T-helper 2 cell treated with Interferon-gamma antibody and Interleukin-4, amounts not matched to agents 5 μg/mL and 100 μg/mL, for 36 hours (primary cell): ENCODE measurements at places on chromosomes 2 and 18.

GRCh38 chr2:240437551-240437860 is 2.0 kb downstream of the GPC1 start:
- DNase-seq: no peak

DNA sequence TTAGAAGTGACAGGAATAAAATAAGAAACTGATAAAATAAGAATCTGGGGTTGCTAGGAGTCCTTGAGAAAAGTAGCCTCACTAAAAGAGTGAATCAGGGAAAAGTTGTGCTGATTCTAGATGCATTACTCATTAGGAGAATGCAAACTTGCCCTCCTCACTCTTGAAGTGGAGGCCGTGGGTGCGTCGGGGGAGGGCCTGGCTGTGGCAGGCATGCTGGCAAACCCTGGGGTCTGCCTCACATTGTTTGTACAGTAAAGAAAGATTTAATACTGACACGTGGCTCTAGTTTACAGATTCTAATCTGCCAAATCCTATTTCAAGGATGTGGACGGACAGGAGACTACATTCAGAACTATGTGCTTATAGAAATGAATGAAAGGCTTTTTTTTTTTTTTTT is 41.9 kb downstream of the TANC1 start:
- no peak for DNase-seq

DNA sequence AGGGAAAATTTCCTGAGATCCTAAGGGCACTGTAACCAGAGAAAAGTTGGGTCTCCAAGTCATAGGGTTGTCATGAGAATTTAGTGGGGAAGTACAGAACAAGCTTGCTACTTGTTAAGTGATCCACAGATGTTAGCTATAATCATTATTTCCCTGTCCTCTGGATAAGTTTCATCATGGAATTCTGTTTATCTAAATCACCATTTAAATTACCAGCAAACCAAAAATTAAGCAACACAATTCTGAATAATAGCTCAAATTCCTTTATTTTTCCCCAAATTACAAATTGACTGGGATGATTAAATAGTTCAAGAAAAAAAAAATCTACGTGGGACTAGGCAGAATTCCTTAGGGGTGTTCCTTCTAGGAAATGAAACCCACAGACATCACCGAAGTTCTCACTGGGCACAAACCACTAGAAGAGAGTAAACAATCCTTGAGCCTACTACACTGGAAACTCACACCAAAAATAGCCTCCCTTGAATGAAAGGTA is 159.5 kb downstream of the COL6A3 start:
- DNase-seq: no peak

- DNase-seq: no peak
Measured at GRCh38 chr2:232518844-232519243, 1.3 kb upstream of the PRSS56 start.

DNA sequence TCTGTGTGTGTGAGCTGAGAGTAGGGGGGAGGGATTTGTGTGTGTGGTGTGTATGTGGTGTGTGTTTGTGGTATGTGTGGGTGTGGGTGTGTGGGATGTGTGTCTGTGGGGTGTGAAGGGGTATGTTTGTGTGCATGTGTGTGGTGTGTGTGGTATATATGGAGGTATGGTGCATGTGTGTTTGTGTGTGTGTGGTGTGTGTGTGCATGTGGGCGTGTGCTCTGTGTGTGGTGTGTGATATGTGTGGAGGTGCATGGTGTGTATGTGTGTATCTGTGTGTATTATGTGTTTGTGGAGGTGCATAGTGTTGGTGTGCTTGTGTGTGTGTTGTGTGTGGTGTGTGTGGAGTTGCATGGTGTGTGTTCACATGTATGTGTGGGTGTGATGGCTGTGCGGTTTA is 106.0 kb downstream of the CMPK2 start:
- no peak for DNase-seq

DNA sequence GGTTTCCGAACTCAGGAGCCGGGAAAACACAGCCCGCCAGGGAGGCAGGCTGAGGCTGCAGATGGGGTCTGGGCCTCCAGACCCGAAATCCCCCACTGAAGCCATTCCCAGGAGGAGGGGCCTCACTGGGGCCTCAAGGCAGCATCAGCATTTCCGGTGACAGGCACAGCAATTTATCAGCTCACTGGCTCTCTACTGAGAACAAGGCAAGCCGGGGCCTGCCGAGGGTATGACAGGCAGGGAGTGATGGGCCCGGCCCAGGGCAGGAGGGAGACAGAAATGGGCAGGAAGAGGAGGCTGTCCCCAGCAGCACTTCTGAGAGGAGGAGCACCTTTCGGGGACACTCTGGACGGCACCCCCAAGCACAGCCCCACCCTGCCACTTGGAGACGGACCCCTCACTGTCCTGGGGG is 12.5 kb downstream of the SDC1 start:
- DNase-seq: no peak

- no peak for DNase-seq
Measured at GRCh38 chr2:161946489-161947107, 127.4 kb downstream of the DPP4 start.

DNA sequence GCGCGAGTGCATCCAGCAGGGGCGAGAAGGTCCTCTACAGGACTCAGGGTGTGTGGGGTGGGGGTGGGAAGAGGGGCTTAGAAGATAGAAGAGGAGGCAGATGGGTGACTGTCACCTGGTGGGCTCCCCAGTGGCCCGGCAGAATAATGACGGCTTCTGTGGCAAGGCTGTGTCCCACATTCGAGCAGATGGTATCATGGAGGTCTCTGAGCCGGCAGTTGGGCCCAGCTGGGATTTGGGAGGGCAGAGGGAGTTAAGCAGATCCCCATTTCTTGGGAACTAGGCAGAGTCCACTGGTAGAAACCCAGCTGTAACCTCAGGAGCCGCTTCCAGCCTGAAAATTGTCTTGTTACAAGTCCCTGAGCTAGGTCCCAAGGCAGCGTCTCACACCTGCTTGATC is 28.4 kb upstream of the DTNB start:
- DNase-seq: no peak

GRCh38 chr2:164205347-164205746 is 415.9 kb downstream of the GRB14 start:
- DNase-seq: no peak

GRCh38 chr2:230681171-230681545 is 31.5 kb upstream of the CAB39 start:
- DNase-seq: no peak

GRCh38 chr2:230715201-230715600 is 2.6 kb downstream of the CAB39 start:
- DNase-seq: no peak

DNA sequence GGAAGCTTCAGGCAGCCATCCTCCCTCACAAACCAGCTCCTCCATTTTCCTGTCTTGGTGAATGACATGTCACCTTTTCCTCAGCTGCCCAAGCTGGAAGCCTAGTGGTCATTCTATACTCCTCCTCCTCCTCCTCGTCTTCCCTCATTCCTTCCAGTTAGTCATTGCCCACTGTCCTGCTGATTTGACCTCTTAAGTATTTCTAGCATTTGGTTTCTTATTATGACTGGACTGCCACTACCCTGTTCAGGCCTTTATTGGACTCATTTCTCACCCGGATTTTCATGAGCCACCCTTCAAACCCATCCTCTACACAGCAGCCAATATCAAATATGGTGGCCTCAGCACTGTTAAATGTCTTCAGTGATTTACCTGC is 21.9 kb upstream of the MGAT5 start:
- DNase-seq: no peak

DNA sequence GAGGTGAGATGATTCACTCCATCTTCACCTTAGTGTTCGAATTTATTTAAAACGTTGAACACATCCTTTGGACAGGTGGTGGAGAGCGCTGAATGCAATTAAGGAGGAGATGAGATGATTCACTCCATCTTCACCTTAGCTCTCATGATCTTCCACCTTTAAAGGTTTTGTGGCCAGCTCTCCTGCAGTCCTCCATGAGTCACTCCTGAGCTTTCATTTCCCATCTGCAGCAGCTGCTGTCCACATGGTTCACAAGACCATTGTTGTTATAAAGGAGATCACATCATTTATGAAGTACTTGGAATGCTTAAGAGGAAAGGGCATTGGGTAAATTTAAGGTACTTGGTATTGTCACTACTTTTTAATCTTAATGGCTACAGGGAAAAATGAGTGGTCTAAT is 298.5 kb downstream of the PAX3 start:
- no peak for DNase-seq

- DNase-seq: no peak
Measured at GRCh38 chr2:68018727-68019126, 44.1 kb downstream of the C1D start.

DNA sequence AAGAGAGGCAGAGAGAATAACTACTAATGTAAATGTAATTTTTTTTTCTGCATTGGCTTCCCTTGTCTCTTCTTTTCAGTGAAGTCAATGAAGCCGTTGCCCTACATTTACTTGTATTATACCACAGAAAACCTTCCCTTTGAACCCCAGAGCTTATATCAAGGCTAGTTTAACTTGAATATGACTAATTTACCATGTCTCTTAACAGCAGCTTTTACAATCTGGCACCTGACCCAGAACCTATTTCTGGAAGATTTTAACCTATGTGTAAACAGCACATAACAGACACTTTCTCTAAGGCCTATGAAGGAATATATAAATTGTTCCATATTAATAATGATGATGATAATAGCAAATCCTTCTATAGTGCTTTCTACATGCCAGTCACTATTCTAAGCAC is 580.5 kb upstream of the NXPH2 start:
- no peak for DNase-seq

- DNase-seq: no peak
Measured at GRCh38 chr2:217231212-217231611, 371.3 kb upstream of the TNP1 start.

DNA sequence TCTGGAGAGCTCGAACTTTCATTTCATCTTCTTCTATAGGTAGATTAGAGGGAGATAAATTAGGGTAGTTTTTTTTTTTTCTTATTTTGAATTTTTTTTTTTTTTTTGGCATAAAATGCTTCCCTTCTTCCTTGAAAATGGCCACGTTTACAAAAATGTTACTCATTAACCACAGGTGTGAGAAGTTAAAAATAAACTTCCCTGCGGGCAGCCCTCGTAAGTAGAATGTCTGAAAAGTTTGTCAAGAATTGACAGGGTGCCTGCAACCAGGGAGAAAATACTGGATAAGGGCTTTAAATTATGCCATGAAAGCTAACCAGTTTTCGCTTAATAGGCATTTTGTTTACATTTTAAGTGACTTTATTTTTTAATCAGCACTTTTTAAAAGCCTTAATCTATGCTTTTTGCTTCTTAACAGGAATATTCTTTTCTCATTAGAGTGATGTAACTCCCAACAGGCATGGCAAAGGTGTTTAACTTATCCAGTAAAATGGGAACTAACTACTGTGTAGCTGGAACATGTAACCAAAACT is 4.2 kb upstream of the FN1 start:
- no peak for DNase-seq

- no peak for DNase-seq
Measured at GRCh38 chr2:174554529-174555150, 43.0 kb downstream of the WIPF1 start.

GRCh38 chr2:176088048-176088936 is 4.2 kb upstream of the HOXD13 start:
- no peak for DNase-seq

GRCh38 chr18:22211657-22212056 is 42.3 kb downstream of the GATA6 start:
- no peak for DNase-seq

- no peak for DNase-seq
Measured at GRCh38 chr2:72963423-72964145, 46.3 kb downstream of the EMX1 start.

DNA sequence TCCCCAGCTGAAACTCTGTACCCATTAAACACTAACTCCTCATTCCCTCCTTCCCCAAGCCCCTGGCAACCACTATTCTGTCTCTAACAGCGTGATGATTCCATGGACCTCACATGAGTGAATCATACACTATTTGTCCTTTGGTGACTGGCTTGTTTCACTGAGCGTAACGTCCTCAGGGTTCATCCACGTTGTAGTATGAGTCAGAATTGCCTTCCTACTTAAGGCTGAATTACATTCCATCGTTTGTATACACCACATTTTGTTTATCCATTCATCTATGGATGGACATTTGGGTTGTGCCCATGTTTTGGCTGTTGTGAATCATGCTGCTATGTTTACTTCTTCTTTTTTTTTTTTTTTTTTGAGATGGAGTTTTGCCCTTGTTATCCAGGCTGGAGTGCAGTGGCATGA is 19.6 kb upstream of the CABLES1 start:
- no peak for DNase-seq

DNA sequence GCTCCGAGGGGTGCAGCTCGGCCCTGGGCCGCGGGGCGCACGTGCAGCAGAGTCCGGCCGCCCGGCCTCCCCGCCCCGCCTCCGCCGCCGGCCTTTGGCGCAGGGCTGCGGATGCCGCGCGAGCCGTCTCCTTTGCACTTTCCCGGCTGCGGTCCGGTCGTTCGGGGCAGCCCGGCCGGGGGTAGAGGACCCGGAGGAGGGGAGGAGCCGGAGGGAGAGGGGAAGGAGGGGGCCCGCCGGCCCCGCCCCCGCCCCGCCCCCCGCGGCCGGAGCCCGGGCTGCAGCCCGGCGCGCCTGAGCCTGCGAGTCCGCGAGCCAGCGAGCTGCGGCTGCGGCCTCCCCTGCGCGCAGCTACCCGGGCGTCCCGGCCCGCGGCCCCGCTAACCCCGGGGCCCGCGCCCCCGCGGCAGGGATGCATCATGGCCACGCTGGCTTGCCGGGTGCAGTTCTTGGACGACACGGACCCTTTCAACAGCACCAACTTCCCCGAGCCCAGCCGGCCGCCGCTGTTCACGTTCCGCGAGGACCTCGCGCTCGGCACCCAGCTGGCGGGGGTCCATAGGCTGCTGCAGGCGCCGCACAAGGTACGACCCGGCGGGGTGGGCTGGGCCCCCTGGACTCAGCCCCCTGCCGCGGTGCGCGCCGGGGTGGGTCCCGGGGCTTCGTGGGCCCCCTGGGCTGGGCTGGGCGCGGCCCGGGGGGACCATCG is at the start of gene FHOD3:
TSS of gene FHOD3 (plus strand) at position 297 of the 709 bp plus-strand sequence. CDS start at position 420, 123 bp downstream.
- no peak for DNase-seq

DNA sequence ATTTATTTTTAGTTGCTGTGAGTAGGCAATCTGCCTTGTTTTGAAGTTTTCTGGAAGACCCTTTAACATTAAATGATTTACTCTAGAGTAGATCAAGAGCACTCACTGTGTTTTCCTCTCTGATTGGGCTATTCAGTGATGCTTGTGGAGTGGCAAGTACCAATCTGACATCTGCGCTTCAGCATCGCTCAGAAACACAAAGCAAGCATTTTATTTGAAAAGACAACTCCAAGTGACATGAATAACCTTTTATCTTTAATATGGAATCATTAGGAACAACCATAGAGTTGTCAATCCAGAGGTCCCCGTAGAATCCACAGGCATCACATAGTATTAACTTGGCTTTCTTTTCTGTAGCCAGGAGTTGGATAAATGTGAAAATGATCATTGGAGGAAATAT is 114.7 kb downstream of the CPS1 start:
- no peak for DNase-seq

DNA sequence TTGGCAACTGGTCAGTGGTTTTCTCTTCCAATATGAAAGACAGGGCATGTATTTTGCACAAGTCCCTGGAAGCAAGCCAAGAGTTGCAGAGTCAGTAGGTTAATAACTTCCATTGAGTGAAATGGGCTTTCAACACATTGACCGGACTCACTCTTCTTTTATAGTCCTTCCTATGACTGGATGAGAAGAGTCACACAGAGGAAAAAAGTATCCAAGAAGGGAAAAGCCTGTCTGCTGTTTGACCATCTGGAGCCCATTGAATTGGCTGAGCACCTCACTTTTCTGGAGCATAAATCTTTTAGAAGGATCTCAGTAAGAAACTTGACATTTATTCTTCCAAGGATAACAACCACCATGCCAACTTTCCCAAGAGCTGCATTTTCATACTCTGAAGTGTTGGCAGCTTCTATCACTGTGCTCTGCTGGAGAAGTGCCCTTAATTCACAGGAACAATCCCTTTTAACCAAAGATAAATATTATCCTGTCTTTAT is 45.4 kb downstream of the RASGRP3 start:
- DNase-seq: no peak
